ENCODE measurements at places on chromosomes 5 and 9. TPM values are rescaled to one million over a fixed set of nuclear protein-coding genes. Genes with fewer than 3 reads are reported as not detected.
A peak's percentile ranks its signal among the peaks of the same experiment; 100 is the strongest.

DNA sequence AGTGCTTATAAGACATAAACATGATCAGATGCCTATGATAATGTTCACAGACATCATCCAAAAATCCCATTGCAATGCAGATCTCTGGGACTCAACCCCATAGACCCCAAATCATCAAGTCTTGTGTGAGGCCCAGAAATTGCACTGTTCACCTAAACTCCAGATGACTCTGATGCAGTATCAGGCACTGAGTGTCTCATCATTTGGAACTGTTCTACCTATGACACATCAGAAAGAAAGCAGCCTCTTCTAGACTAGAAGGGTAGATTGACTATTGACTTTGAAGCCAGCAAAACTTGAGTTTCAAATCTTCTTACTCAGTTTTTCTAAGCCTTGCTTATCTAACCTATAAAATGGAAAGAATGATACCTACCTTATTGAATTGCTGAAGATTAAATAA is 58.7 kb upstream of the PAPPA start:
- H3K4me1 ChIP-seq: no peaks in the 10 kb centered on the region
- H3K27me3 ChIP-seq: no peaks in the 10 kb centered on the region
- DNase-seq: no peak
- no peaks in the 10 kb centered on the region for H3K36me3 ChIP-seq
- H3K27ac ChIP-seq: no peak overlapping the region

GRCh38 chr9:73133022-73133651 is 18.5 kb upstream of the ANXA1 start:
- H3K4me3 ChIP-seq: no peak overlapping the region
- DNase-seq: no peak
- H3K27me3 ChIP-seq: no peaks in the 10 kb centered on the region
- no peak overlapping the region for H3K27ac ChIP-seq
- peaks cover 3% of the 10 kb centered on the region for H3K4me1 ChIP-seq

DNA sequence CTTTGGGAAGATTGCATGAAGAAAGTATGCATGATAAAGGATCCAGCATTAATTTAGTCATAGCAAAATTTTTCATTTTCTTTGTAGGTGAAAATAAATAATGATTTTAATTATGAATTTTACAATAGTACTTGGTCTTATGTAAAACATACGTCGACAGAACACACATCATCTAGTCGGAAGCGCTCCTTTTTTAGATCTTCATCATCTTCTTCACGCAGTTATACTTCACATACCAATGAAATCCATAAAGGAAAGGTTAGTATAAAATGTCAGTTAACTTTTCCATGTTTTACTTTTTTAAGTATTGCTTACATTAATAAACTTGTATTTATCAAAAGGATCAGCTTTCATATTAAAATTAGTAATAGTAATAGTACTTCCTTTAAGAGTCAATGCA is 35.8 kb downstream of the C7 start:
- no peaks in the 10 kb centered on the region for H3K4me1 ChIP-seq
- H3K27me3 ChIP-seq: no peaks in the 10 kb centered on the region
- no peak overlapping the region for H3K27ac ChIP-seq
- H3K36me3 ChIP-seq: no peaks in the 10 kb centered on the region
- H3K4me3 ChIP-seq: no peak overlapping the region

GRCh38 chr5:54825005-54825404 is 160.4 kb downstream of the ESM1 start:
- H3K4me1 ChIP-seq: no peaks in the 10 kb centered on the region
- no peaks in the 10 kb centered on the region for H3K27me3 ChIP-seq
- H3K4me3 ChIP-seq: no peak overlapping the region
- no peak overlapping the region for H3K27ac ChIP-seq

DNA sequence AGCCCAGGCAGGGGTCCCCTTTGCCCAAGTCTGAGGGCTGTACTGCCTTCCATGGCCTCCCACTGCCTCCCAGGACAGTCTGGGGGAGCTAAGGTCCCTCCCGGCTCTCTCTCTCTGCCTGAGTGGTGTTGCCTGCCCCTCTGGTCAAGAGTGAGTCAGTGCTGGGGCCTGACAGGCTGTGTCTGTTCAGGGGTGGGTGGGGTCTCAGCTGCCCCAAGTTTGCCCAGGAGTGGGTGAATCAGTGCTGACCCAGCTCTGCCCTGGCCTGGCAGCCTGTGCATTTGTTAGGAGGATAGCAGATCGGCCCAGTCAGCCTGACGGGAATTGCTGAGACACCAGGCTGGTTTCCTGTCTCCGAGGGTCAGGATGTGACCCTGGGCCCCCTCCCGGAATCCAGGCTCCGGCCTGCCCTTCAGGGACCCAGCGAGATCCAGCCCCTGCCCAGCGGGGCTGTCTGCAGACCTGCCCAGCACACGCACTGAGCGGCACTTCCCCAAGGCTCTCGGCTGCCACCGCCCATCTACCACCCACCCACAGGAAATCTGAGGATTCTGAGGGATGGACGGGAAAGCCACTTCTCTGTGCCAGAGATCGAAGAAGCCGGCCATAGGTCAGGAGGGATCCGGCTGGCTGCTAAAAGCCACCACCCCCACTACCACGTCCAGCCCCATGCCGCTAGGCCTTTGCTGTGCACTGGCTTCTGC is 15.9 kb downstream of the ENG start:
- H3K4me3 ChIP-seq: no peak overlapping the region
- H3K36me3 ChIP-seq: no peaks in the 10 kb centered on the region
- H3K4me1 ChIP-seq: peaks cover 12% of the 10 kb centered on the region
- H3K27ac ChIP-seq: peak overlapping the region; percentile 62

DNA sequence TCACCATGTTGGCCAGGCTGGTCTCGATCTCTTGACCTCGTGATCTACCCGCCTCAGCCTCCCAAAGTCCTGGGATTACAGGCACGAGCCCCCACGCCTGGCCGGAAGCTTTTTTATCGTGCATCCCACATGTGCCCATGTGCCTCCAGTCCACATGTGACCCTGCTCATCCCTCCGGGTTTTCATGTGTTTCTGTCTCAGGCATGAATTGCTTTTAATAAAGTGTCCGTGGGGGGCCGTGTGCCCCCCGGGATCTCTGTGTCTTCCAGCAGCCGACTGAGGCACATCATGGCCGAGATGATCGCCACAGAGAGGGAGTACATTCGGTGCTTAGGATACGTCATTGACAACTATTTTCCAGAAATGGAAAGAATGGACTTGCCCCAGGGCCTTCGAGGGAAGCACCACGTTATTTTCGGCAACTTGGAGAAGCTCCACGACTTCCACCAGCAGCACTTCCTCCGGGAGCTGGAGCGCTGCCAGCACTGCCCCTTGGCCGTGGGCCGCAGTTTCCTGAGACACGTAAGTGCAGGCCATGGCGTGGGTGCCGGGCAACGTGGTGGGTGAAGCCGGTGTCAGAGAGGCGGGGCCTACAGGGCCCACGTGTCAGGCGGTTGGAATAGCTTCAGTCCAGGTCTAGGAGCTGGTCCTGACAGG is 22.1 kb upstream of the LRRC14B start:
- DNase-seq: no peak
- no peaks in the 10 kb centered on the region for H3K36me3 ChIP-seq
- H3K4me1 ChIP-seq: no peaks in the 10 kb centered on the region
- H3K4me3 ChIP-seq: no peak overlapping the region
- H3K27me3 ChIP-seq: no peaks in the 10 kb centered on the region

GRCh38 chr5:76813982-76814562 is 4.8 kb upstream of the F2RL1 start:
- no peaks in the 10 kb centered on the region for H3K36me3 ChIP-seq
- H3K27ac ChIP-seq: no peak overlapping the region
- no peak overlapping the region for H3K4me3 ChIP-seq
- H3K4me1 ChIP-seq: peaks cover 2% of the 10 kb centered on the region
- H3K27me3 ChIP-seq: peaks cover 18% of the 10 kb centered on the region

The TEK gene
- total RNA-seq: 2.4 TPM

- H3K36me3 ChIP-seq: no peaks in the 10 kb centered on the region
- H3K27ac ChIP-seq: no peak overlapping the region
- H3K4me3 ChIP-seq: no peak overlapping the region
- no peak for DNase-seq
- no peaks in the 10 kb centered on the region for H3K4me1 ChIP-seq
These were observed 91.7 kb upstream of the C6 start for GRCh38 chr5:41305056-41305455.

DNA sequence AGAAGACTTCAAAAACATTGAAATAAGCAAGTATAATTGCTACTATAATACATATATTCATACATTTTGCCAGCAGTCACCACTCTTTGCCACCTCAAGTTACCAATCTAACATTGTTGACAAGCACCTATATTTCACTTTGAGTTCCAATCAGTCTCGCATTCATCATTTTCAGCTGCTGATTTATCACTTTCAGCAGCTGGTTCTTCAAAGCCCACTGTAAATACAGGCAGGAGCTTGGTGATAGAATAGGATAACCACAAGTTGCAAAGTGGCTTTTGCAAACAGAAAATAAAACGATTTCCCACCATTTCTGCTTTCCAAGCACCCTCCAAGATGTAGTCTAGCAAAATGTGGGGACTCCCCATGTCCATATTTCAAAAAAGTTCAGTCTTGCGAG is 114.2 kb upstream of the ITGA1 start:
- peak; percentile 33 for DNase-seq
- no peaks in the 10 kb centered on the region for H3K27me3 ChIP-seq
- H3K4me1 ChIP-seq: peaks cover 8% of the 10 kb centered on the region
- no peaks in the 10 kb centered on the region for H3K36me3 ChIP-seq

DNA sequence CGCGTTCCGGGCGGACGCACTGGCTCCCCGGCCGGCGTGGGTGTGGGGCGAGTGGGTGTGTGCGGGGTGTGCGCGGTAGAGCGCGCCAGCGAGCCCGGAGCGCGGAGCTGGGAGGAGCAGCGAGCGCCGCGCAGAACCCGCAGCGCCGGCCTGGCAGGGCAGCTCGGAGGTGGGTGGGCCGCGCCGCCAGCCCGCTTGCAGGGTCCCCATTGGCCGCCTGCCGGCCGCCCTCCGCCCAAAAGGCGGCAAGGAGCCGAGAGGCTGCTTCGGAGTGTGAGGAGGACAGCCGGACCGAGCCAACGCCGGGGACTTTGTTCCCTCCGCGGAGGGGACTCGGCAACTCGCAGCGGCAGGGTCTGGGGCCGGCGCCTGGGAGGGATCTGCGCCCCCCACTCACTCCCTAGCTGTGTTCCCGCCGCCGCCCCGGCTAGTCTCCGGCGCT is at the start of gene DAPK1:
TSS of gene DAPK1 (plus strand) at position 264 of the 442 bp plus-strand sequence. CDS start 1,211 bp downstream, outside the sequence.
- peak within 1 kb of the TSS; percentile 85 for H3K4me3 ChIP-seq
- peak; percentile 84 for DNase-seq
- no peaks in the 10 kb centered on the region for H3K27me3 ChIP-seq
- H3K4me1 ChIP-seq: peaks cover 27% of the 10 kb centered on the region
- peak within 1 kb of the TSS; percentile 90 for H3K27ac ChIP-seq
- peaks cover 10% of the 10 kb centered on the region for H3K36me3 ChIP-seq

DNA sequence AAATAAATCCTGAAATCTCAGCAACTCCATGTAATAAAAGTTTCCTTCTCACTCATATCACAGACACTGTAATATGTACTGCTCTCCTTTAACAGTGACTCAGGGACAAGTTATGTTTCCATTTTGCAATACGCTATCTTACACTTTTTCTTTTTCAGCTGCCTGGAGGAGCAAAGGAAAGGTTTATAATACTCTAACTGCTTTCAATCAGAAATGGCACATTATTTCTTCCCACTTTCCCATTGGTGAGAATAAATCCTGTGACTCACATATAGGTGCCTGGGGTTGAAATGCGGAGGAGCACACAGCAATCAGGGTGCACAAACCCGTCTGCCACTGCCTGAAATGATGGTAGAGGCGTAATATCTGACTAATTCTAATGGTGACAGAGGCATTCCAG is 186.6 kb downstream of the HINT1 start:
- no peak for DNase-seq
- H3K4me3 ChIP-seq: no peak overlapping the region
- H3K27me3 ChIP-seq: no peaks in the 10 kb centered on the region

The SCGB3A1 gene
- total RNA-seq: 3.8 TPM

DNA sequence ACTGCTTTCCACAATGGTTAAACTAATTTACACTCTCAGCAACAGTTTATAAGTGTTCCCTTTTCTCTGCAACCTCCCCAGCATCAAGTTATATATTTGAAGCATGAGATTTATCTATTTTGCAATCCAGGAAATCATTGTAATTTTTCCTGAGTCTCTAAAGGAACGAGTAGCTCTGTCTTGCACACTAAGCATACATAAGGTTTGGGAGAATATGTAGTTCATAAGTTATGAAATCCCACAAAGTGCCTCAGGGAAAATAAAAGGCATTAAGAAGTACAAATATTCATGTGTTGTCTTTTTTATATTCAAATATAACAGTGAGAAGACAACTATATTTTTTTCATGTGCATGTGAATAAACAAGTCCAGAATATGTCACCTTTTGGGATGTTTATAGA is 377.1 kb upstream of the RORB start:
- no peaks in the 10 kb centered on the region for H3K36me3 ChIP-seq
- no peaks in the 10 kb centered on the region for H3K27me3 ChIP-seq
- DNase-seq: no peak
- H3K27ac ChIP-seq: no peak overlapping the region
- H3K4me1 ChIP-seq: no peaks in the 10 kb centered on the region
- H3K4me3 ChIP-seq: no peak overlapping the region

DNA sequence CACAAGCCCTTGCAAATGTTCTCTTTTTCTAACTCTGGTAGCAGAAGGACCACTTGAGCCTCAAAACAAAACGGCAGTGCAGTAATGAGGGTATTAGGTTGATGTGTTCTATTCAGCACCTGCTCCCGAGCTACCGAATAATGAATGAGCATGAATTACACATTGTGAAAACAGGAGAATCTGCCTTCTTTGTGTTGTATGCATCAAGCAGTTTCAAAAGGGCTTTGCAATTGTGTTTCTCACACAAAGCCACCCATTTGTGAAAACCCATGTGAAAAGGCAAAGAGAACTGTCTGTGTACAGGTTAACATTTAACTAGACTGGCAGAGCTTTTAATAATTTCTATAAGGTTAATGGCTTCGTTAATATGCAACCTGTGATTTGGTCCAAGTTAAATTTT is 97.8 kb downstream of the STK32A start:
- H3K4me1 ChIP-seq: no peaks in the 10 kb centered on the region
- DNase-seq: no peak
- no peaks in the 10 kb centered on the region for H3K36me3 ChIP-seq
- H3K27me3 ChIP-seq: no peaks in the 10 kb centered on the region

GRCh38 chr5:163914910-163915309 is 409.5 kb downstream of the MAT2B start:
- no peak overlapping the region for H3K4me3 ChIP-seq
- H3K27me3 ChIP-seq: no peaks in the 10 kb centered on the region
- H3K36me3 ChIP-seq: no peaks in the 10 kb centered on the region
- DNase-seq: no peak
- H3K4me1 ChIP-seq: no peaks in the 10 kb centered on the region
- H3K27ac ChIP-seq: no peak overlapping the region

The HTR1A gene
- not detected for total RNA-seq

Data from thymus (tissue), 14 donors.